T-cell (primary cell): ENCODE measurements at places on chromosomes 12 and 14.

DNA sequence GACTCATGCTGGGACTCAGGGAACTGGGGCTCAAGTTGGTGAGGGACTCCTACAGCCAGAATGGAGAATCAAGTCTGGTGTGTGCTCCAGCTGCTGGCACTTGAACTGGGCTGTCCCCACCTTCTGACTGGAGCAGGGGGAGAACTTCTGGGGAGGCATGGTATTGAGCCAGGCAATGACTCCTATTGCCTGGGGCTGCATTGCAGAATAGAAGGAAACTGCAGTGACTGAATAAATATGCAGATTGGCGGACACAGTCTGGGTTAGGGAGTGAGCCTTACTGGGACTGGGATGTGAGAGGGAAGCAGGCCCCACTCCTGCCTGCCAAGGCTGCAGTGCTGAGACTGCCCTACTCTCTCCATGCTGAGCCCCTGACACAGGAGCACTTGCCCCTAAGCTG lies 8.8 kb upstream of the ZNF268 start:
- DNase-seq, result no peak

DNA sequence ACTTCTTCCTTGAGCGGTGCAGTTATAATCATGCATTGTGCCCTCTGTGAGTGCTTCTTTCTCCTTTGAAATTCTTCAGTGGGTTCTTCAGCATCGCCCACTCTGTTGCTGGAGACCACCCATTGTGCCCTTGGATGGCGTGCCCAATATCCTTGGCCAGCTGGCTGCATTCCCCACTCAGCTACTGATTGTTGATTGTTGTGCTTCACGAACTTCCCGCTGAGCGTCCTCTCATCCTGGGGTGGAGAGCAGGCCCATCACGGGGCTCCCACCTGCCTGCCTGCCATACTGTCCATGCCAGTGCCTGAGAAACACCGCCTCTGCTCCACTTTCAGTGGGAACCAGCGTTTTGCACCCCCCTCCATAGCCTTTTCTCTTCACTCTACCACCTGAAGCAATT lies 8.6 kb upstream of the SSTR1 start:
- DNase-seq, result no peak

DNA sequence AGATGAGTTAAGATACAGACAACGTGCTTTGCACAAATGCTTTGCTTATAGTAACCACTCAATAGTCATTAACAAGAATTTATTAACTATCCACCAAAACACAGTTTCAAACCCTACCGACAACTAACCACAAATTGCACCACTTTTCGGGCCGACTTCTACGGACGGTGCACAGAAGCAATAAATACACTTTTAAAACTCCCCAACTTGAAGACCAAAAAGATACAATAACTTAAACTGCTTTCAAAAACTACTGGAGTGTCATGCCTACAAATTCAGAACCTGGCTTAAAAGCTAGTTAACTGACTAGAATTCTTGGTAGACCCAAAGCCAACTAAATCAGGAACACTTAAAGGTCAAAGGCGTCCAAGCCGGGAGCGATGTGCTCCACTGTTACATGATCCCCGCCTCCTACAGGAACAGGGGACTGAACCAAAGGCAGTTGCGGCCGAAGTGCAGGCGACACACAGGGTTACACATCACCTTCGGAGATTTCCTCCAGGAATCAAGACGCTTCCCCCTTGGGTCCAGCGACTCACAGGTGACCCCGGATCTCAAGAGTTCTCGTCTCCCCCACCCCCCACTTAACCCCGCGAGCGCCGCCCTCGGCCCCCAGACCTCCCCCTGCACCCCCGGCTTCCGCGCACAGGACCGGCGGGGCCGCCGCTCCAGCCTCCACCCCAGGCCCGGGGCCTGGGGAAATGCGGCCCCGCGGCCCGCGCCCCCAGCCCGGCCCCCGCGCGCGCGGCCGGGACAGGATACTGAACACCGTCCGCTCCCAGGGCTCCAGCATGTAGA lies 507 bp downstream of the SPTSSA start:
- peak; percentile 14 for DNase-seq

GRCh38 chr12:104154286-104154685 lies 16.3 kb upstream of the NFYB start:
- DNase-seq, result no peak

DNA sequence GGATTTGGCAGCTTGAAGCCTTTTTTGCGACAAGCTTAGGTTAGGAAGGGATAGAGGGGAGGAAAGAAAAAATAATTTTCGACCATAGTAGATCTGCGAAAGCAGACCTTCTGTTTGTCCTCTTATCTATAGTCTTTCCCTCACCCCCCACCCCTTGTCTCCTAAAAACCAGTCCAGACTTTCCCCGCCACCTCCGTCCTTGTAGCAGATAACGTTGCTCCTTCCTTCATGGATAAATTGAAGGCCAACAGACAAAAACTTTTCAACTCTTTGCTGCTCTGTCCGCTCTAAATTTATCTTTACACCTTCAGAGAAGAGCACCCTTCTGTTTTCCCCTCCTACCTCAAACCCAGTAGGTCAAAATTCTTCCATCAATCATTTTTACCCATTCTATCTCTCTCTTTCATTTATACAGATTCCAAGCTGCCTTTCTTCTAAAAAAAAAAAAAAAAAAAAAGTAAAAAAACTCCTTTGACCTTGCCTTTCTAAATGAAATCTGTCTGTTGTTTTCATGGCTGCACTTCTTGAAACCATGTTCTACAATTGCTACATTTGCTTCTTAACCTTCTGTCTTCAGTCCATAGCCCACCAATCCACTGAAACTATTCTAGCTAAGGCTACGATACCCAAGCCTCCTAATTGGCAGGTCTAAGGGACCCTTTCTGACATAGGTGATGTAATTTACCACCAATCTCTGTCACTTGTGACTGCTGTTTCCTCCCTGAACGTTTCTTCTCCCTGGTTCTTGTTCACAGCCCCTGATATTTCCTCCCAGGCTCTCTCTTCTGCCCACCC lies 11.1 kb upstream of the NEMF start:
- DNase-seq, result no peak

DNA sequence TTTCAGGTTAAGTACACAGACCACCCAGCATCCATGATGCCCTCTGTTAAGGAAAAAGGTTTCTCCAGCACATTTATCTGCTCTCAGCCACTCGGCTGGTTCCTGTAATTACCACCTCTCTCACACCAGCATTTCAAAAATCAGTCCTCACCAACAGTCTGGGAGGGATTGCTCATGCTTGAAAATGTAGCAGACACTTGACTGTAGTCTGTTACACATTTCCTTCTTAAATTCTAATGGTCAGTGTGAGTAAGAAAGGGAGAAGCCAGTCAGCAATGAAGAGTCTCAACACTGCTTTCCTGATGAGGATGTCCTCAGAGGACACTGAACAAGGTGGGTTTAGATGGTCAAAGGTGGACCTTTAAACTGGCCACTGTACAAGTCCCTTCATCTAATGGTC lies 6.0 kb downstream of the ZBTB39 start:
- no peak for DNase-seq

DNA sequence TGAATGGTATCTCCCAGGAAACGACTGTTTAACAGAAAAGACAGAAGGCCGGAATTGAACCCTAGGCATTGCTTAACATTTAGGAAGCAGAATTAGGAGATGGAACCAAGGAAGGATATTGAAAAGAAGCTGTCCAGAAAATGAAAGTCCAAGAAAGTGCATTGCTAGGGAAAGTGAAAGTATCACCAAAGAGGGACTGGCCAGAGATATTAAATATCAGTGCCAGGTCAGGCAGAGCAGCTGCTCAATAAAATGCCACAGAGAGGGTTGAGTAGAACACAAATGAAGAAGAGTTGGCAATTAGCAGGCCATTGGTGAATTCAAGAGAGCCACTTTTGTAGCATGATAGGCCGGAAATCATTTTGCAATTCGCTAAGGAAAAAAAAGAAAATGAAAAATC lies 101.6 kb downstream of the CFAP54 start:
- DNase-seq, result no peak

DNA sequence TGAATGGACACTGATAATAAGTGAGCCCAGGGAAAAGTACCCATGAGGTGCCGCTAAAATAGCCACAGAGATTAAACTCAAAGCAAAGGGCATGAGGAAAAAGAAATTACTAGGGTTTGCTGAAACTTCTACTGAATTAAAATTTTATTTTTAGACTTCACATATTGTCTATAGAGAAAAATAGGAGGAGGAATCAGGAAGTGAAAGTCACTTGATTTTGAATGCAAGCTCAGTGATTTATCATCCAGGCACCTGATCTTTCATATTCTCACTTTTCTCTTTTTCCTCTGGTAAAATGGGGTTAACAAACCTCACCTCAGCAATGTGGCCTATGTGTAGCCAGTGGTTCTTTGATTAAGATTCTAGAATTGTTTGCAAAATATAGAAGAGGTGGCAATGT lies 479.8 kb downstream of the BCL11B start:
- DNase-seq, result no peak

- no peak for DNase-seq
Measured at GRCh38 chr12:50979369-50980052, 27.2 kb downstream of the HIGD1C start.

GRCh38 chr14:49971156-49972130 lies 78.6 kb downstream of the ARF6 start:
- DNase-seq, result peak; percentile 60

- DNase-seq, result no peak
Measured at GRCh38 chr14:34062353-34062973, 111.6 kb upstream of the EGLN3 start.

DNA sequence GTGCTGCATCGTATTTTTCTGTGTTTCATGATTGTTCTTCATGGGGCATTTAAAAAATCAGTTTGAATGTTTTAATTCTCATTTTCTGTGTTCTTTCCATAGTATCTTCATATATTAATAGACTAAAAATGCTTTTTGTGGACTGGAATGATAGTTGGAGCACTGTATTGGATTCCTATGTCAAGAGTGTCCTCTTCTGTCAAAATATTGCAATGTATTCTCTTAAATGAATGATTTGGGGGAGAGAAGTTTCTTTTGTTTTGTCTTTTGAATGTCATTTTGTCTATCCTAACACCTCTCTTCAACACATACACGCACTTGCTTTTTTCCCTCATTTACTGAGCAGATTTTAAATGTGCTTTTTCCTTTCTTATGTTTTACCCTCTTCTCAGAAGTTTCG lies 4.7 kb upstream of the EIF2S3B start:
- no peak for DNase-seq

GRCh38 chr12:79689477-79690141 lies 1.2 kb downstream of the PAWR start:
- no peak for DNase-seq
